GM23338 (cell line): ENCODE measurements at places on chromosomes 16 and 17. TPM values are rescaled to one million over a fixed set of nuclear protein-coding genes. Genes with fewer than 3 reads are reported as not detected.
A peak's percentile ranks its signal among the peaks of the same experiment; 100 is the strongest.

DNA sequence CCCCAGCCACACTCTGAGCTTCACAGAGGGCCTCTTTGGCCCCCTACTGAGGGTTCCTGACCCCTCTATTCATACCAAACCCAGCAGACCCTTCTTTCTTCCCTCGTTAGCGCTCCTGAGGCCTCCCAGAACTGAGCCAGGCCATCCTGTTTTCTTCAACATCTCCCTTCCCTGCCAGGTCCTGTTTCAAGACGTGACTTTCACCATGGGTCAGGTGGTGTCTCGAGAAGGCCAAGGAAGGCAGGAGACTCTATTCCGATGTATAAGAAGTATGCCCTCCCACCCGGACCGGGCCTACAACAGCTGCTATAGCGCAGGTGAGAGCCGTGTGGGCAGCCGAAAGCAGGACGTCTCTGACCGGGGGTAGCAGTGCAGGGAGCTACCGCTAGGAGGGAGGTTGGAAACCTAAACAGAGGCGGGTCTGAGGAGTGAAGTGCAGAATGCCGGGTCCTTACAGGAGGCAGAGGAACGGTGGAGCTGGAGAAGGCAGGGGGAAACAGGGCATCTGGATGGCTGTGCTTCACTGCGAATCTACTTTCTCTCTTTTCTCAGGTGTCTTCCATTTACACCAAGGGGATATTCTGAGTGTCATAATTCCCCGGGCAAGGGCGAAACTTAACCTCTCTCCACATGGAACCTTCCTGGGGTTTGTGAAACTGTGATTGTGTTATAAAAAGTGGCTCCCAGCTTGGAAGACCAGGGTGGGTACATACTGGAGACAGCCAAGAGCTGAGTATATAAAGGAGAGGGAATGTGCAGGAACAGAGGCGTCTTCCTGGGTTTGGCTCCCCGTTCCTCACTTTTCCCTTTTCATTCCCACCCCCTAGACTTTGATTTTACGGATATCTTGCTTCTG is 1.3 kb upstream of the SENP3 start:
- DNase-seq: peak; percentile 94

GRCh38 chr17:2172077-2172851 is 117.4 kb downstream of the HIC1 start:
- DNase-seq: peak; percentile 13

- DNase-seq: no peak
These were observed 104.5 kb downstream of the RBFOX3 start for GRCh38 chr17:79506150-79506870.

DNA sequence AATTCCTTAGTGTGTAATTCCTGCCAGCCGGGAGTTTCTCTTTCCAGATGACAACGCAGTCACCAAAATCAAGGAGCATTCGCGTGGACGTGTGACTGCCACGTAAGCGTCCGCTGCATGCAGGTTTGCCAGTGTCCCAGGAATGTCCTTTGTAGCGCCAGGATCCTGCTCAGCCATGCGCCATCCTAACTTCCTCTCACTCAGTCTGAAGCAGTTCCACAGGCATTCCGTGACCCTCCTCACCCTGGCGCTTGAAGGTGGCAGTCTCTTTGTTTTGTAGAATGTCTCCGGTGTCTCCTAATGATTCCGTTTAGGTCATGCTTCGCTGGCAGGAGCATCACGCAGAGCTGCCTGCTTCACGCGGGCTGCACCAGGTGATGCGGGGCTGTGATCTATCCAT is 88.6 kb downstream of the RPTOR start:
- DNase-seq: no peak

DNA sequence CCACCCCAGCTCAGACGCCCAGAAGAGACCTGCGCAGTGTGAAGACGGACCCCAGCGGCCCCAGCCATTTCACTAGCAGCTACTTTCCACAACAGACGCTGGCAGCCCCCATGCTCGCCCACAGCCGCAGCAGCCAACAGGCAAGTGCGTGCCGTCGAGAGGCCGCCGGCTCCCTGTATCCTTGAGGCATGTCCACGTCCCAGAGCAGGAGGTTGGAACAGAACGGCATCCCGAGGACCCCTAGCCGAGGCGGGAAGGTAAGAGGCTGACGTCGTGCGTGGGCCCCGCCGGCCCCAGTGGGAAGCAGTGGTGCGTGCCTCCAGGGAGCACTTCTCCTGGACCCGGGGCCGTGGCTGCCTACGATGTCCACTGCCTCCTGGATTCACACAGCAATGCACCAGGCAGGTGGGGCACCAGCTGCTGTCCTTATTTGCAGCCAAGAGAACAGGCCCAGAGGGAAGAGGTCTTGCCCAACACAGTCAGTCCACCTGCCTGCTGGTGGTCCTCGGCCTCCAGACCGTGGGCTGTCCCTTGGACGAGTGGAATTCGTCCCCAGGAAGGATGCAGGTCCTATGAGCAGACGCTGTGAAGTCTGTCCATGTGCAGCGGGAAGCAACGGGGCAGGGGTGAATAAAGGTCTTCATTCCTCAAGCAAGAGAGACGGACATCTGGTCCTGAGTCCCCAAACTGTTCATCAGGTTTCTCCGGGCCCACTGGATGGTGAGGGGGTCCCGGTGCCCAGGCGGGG is 38.5 kb downstream of the SLC7A5 start:
- DNase-seq: no peak

- no peak for DNase-seq
These were observed 13.2 kb downstream of the CD300LG start for GRCh38 chr17:43860077-43860725.

The SMIM22 gene
- not detected in 2 replicates for total RNA-seq
